A549 treated with Hydrocortisone at 1 μM for 4 hours (cell line): ENCODE measurements at places on chromosomes 5 and 9. TPM values are rescaled to one million over a fixed set of nuclear protein-coding genes. Genes with fewer than 3 reads are reported as not detected.

The SARDH gene
- 0.07 to 0.16 TPM (median 0.15 TPM) in 4 of 5 replicates, not detected in the other for total RNA-seq

The PLPP7 gene
- total RNA-seq, result 0.06 TPM in 1 of 5 replicates, not detected in the others

The TAF11L7 gene
- total RNA-seq, result not detected in 5 replicates

The IFNA21 gene
- total RNA-seq, result not detected in 5 replicates

The PITX1 gene
- 24.2 to 31.4 TPM (median 28.5 TPM) in 5 replicates for total RNA-seq

The CCL19 gene
- not detected in 5 replicates for total RNA-seq
